Right ventricle myocardium superior (tissue), 1 donor: ENCODE measurements at places on chromosomes 2 and 18.
A peak's percentile ranks its signal among the peaks of the same experiment; 100 is the strongest.

GRCh38 chr2:8653485-8653884, 28.4 kb upstream of the ID2 start:
- no peak for DNase-seq

- DNase-seq, result no peak
Measured at GRCh38 chr2:142870526-142870925, 6.9 kb upstream of the KYNU start.

- no peak for DNase-seq
Measured at GRCh38 chr2:119028327-119029174, 86.6 kb downstream of the MARCO start.

DNA sequence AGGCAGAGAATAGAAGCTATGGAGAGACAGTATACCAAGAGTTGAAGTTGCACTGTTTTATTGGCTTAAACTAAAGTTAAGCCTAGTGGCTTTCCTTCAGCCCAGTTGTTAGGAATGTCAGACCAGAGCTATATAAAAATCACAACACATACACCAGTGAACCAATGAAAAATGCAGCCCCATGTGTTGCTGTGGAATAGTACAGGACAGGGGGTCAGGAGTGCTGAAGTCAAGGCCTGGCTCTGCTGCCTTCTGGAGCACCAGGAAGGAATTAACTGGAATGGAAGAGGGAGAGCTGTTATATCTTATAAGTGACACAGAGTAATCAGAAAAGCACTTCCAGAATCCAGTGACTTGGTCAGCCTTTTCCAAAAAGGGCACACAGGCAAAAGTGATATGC, 58.9 kb downstream of the OSR1 start:
- DNase-seq, result no peak

GRCh38 chr18:3306391-3306790, 44.5 kb downstream of the MYL12B start:
- DNase-seq, result no peak

GRCh38 chr2:166240387-166241313, 112.8 kb upstream of the SCN1A start:
- no peak for DNase-seq

DNA sequence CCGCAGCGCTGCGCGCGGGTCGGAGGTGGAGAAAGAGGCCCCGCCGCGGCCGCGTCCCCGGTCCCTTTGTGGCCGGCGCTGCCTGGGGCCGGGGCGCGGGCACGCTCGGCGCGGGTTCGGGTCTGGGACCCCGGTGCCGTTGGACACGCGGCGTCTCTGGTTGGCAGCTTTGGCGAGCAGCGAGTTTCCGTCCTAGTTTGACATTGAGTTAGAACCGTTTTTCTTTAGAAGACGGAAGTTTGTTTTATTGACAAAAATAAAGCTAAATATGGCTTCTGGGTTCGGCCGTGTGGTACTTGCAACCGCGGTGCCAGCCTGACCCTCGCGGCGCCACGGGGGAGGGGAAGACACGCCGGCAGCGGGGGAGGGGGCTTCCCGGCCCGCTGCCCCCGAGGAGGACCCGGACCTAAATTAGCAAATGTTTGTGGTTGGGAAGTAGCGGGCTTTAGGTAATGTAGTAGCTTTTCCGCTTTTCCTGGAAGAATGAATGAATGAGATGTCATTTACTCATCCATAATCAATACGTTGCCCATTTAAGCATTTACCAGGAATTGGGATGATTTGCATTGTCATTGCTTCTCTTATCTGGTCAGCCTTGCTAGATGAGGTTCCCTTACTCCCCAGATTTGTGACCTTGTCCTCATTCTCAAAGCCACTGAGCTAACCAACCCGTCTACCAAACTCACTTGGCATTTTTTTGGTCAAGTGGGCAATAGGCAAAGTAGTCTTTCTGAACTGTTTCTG, 530 bp downstream of the GALNT1 start:
- DNase-seq, result peak; percentile 63

GRCh38 chr2:171787333-171788072, 100.2 kb downstream of the DYNC1I2 start:
- no peak for DNase-seq
